ENCODE measurements at places on chromosomes 16 and 17.

DNA sequence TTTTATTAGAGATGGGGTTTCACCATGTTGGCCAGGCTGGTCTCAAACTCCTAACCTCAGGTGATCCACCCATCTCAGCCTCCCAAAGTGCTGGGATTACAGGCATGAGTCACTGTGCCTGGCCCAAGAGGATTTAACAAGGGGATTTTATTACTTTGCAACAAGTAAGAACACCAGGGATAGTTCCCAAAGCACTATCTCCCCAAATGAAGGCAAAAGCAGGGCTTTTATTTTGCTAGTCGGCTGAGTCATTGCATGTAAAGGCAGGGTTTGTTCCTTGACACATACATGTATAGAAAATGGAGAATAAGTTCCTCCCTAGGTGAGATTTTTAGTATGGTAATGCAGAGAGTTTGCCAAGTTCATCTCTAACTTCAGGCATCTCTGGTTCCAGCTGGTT lies 24.0 kb downstream of the REXO5 start:
- no peak for DNase-seq

DNA sequence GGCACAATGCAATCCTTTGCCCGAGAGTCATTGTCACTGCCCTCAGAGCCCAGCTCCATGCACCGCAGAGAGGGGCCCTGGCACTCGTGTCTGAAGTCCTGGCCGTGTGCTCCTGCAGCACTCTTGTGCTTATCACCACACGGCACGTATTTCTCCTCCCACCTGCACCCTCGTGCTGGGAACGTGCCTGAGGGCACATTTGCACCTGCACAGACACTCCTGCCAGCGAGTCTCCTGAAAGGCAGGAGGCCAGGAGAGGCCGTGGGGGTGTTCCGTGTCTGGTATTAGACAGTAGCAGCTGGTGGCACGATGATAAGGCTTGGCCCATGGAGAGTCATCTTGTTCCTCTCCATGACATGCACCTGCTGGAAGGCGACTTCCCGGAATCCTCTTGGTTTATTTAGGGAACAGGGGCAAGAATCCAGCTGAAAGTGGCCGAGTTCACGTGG lies 3.4 kb upstream of the ACSF3 start:
- no peak for DNase-seq

DNA sequence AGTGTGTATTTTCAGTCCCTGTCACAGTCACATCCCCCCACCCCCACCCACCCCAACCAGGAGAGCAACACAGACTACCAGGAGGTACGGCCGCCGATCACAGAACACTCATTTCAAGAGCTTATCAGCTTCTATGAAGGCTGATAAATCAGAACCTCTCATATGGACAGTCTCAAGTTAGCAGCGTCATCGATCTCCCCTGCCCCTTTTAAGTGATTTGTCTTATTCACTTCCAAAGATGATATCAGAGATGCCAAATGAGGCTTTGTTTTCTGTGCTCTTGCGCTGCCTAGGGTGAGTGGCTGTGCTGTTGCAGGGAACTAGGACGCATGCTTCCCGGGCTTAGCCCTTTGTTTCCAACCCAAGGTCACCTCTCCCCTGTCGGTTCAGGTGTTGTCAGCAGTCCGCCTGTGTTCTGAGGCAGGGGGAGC lies 26.8 kb upstream of the PMFBP1 start:
- DNase-seq = no peak

DNA sequence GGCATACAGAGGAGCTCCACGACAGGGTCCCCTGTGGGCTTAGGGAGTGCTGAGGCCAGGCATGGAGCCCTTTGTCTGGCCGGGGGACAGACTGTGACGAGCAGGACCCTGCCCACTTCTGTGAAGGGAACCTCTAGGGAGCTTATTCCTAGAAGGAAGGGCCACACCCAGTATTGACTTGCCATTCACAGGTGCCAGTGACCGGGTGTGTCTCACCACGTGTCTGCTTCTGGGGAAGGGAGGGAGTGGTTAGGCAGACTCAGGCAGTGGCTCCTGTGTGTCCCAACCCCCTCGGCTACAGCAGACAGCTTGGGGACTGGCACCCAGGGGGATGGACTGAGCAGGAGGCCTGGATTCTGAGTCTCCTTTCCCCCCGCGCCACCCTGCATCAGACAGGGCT lies 57.2 kb downstream of the SOCS1 start:
- DNase-seq = no peak

DNA sequence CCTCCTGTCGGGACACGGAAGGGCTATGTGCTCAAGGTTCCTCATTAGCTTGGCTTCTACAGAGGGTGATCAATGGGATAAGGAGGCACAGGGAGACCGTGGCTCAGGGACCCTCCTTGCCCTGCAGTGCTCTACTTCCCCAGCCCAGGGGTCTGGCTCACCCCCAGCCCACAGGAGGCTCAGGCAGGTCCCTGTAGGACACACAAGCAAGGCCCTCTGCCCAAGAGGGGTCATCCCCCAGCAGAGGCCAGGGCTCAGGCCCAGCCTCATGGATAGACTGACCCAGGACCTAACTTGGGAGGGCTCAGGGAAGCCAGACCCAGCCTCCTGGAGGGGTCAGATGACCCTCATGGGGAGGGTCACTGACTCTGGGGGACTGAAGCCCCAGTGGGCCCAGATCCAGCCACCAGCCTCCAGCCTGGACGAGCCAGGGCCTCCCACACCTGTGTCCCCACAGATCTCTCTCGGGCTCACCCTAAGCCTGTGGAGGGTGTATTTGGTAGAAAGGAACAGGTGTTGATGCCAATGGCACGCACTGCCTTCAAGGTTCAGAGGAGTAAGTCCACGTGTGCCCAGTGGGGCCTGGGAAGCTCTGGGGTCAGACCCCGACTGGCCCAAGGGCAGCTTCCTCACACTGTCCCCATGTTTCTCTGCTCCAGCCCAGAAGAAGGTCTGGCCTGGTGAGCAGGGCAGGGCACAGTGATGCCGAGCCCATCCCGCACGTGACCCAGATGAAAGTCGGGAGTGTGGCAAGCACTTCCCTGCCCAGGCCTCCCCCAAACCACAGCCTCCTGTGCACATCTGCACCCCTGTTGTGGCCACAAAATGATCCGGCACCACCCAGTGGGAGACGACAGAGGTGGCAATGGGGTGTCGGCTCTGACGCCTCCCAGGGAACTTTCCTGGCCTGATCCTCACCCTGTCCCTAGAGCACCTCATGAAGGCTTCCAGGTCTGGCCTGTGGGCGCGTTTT lies 10.9 kb upstream of the KRTAP17-1 start:
- no peak for DNase-seq

DNA sequence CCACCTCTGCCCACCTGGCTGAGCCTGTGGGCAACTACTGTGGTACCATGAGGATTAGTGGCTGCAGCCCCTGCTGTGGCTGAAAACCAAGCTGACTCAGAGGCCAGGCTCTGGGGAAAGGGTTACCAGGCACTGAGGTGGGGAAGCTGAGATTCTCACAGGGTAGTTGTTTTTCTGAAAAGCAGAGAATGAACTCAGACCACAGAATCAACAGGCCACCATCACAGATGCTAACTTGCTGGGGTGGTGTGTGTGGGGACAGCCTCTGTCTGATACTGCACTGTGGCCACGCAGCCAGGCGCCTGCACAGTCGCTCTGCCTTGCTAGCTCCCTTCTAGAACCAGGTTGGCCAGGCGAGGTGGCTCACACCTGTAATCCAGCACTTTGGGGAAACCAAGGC lies 28.8 kb downstream of the NPLOC4 start:
- no peak for DNase-seq
